ENCODE measurements at places on chromosomes 7 and 10.

DNA sequence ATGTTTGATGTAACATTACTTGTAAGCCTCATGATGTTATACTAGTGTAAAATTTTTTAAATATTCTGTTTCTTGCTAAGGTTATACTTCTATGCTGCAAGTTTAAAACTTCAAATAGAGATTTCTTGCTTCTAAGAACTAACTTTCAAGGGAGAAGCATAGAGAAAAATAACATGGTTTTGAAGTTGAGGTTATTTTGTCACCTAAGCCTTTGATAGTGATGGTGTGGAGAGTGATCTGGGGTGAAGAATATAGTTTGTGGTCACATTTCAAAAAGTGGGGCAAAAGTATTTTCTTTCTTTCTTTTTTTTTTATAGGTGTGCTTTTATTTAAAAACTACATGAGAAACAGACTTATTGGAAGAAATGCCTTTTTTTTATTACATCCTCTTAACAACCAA lies 162.4 kb downstream of the GATA3 start:
- DNase-seq = no peak

GRCh38 chr10:50473756-50474155 lies 150.0 kb downstream of the SGMS1 start:
- DNase-seq = no peak

DNA sequence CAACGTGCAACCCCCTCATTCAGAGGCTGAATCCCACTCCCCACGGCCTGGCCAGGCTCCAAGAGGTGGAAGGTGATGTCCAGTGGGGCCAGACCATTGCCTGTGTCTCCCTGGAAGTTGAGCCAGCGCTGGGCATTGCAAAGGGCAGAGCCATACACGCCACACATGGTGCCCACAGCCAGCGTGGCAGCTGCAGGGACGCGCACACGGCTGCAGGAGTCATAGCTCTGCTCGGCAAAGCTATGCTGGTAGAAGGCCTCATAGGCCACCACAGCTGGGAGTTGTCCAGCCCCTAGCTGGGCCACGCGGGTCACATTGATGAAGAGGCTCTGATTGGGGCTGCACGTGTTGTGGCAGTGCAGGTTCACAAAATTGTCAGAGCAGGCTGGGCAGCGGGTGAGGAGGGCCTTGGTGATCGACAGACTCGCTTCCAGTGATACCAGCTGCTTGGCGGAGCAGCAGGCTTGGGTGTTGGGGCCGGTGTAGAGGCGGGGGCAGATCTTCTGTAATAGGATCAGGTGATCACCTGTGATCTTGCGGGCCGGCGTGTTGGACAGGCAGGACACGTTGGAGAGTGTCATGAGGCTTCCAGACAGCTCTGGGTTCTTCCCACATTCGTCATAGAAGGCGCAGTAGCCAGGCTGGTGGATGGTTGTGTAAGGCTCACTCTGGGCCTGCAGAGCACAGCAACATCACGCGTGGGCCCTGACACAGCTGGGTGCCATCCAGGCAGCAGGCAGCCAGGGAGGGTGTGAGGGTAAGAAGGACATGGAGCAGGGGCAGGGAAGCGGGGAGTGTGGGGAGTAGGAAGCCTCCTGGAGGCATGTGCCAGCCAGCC lies 1.2 kb downstream of the NPC1L1 start:
- DNase-seq = no peak

DNA sequence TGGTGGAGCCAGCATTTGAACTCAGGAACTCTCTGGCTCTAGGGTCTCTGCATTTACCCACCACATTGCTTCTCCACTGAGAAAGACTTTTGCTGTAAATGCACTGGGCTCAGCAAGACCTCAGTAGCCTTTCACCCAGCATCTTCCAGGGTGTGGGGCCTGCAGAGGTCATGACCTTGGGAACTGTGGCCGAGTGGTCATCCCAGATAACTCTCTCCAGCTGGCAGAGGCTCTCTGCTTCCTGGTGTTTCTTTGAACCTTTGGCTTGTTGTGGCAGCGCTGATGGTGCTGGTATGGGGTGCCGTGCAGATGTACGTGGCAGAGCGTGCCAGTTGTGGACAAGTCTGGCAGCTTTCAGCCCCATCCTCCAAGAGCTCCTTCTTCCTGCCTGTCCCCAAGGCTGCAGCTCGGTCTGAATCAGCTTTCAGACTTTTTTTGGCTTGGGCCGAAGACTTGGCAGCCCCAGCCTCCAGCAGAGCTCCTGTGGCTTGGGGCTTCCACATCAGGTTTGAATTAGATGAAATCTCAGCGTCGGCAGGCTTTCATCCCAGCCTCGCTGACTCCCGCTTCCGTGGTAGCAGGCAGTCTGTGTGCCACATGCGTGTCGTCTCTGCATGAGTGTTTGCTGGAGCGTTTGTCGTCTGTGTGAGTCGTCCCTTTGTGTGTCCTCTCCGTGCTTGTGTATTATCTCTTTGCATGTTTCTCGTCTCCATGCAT lies 21.5 kb downstream of the ADAMTS14 start:
- DNase-seq = no peak

GRCh38 chr10:8070440-8070839 lies 16.0 kb downstream of the GATA3 start:
- DNase-seq = no peak

DNA sequence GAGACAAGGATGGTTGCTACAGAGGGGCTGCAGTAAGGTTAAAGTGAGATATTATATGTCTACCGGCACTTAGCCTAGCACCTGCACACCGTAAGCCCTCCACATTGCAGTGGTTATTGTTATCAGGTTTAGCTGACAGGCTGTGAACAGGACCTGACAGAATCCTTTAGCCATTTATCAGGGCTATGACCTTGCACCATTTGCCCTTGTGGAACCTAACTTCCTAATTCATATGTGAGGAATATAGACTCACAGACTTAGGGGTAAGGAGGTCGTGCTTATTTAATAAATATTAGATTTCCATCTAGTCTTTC lies 10.1 kb downstream of the NCOA4 start:
- no peak for DNase-seq

DNA sequence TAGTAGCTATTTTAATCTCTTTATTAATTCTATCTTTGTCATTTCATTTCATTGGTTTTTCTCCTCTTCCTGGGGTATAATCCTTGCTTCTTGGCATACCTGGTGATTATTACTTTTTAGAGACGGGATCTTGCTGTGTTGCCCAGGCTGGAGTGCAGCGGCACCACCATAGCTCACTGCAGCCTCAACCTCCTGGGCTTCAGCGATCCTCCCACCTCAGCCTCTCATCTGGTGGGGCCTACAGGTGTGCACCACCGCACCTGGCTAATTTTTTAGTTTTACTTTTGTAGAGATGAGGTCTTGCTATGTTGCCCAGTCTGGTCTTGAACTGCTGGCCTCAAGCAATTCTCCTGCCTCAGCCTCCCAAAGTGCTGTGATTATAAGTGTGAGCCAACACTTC lies 22.0 kb upstream of the OCM2 start:
- DNase-seq = no peak

GRCh38 chr7:37642028-37642540 lies 41.5 kb upstream of the GPR141 start:
- no peak for DNase-seq

DNA sequence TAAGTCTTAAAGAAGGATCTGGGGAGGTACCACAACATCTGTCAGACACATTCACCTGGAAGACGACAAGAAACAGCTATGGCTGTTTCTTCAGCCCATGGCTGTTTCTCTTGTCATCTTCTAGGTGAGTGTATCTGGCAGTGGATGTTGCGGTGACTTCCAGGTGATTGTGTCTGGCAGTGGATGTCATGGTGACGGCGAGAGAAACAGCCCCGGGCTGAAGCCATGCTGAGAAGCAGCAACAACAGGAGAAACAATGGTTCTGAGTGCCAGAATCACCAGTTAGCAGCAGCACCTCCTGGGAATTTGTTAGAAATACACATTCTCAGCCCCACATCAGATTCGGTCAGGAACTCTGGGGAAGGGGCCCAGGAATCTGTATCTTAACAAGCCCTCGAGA lies 68.6 kb upstream of the SYPL1 start:
- no peak for DNase-seq

DNA sequence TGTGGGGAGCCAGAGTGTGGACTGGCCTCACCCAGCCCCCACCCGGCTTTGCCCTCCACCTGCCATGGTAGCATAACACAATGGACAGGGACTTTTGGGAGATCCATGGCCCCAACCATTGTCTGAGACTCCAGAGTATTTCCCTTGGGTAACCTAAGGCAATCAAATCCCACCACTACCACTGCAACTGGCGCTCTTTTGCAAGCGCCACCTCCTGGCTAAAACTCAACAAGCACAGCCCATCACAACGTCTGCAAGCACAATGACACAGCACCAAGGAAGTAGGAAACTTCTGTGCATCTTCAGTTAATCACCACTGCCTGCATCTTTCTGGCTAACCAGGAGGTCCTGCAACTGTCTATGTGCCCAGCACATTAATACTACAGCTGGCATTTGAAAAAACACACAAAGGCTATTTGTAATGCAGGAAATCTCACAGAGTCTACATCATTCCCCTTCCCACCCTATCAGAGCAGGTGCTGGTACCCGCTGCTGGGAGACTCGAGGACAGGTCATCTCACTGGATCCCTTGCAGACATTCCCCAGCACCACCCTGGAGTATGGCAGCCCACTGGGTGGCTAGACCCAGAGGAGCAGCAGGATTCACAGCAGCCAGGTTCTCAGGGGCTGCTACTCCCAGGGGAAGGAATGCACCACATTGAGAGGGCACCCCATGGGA lies 27.7 kb downstream of the ANKRD26 start:
- no peak for DNase-seq

DNA sequence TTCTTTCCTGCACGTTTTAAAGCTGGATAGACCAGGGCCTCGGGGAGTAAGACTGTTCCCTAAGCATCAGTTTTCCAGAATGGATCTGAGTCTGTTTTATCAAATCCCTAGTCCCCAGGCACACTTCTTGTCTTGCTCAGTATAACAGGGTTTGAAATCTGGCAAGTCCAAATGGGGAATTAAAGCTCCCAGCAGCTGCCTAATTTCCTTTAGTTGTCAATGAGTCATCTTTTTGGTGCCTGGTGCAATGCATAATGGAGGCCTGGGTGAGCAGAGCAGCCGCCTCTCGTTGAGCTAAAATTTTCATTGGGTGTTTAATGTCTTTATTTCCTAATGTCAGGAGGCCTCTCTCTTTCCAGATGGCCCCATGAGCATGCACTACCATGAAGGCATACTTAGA lies 87.9 kb downstream of the STRA8 start:
- no peak for DNase-seq

GRCh38 chr7:6179620-6180343 lies 92.6 kb downstream of the CYTH3 start:
- DNase-seq = no peak

GRCh38 chr10:51171946-51172345 lies 97.7 kb downstream of the PRKG1 start:
- DNase-seq = no peak

Measured in activated T-helper 1 cell treated with anti-CD3 and anti-CD28 coated beads, Interleukin-2, amount 50 U/mL, for 16 hours (primary cell).